Stimulated activated CD8-positive, alpha-beta memory T cell treated with anti-CD3 and anti-CD28 coated beads, Interleukin-7, amount 100 ng/mL, for 1 hour (primary cell): ENCODE measurements at places on chromosomes 16 and 17.

- no peak for DNase-seq
Measured at GRCh38 chr16:47873434-47873833, 282.4 kb downstream of the ABCC12 start.

GRCh38 chr17:81630274-81630673 lies 6.6 kb downstream of the NPLOC4 start:
- DNase-seq = no peak

- no peak for DNase-seq
Measured at GRCh38 chr16:4328046-4328781, 12.3 kb downstream of the GLIS2 start.

- no peak for DNase-seq
Measured at GRCh38 chr16:57962756-57963155, 8.2 kb downstream of the CNGB1 start.

GRCh38 chr16:24626256-24626655 lies 86.9 kb downstream of the RBBP6 start:
- DNase-seq = no peak

GRCh38 chr17:80605326-80606066 lies 60.9 kb downstream of the RPTOR start:
- DNase-seq = peak; percentile 5

DNA sequence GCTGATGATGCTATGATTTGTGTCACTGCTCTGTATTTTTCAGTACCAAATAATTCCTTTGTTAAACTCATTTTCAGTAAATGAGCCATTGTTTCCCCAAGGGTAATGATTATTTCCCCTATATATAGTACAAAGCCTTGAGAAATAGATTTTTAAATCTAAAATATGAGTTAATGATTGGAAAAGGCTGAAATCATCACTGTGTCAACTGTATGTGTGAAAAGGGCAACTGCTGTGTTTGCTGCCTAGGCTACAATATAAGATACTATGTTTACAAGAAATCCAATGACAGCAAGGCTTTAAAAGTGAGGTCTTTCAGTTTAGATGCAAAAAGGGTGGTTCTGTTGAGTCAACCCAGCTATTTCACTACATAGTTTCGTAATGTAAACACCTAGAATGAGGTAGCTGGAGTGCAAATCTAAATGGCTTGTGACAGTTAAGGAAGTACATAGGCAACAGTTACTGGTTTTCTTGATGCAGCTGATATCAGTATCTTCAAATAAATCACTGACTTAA lies 15.3 kb downstream of the NLK start:
- no peak for DNase-seq

GRCh38 chr16:19089410-19089955 lies 22.1 kb downstream of the COQ7 start:
- no peak for DNase-seq

- no peak for DNase-seq
Measured at GRCh38 chr16:49951574-49952195, 73.3 kb upstream of the CNEP1R1 start.

GRCh38 chr17:82973456-82974135 lies 105.8 kb upstream of the METRNL start:
- DNase-seq = no peak

DNA sequence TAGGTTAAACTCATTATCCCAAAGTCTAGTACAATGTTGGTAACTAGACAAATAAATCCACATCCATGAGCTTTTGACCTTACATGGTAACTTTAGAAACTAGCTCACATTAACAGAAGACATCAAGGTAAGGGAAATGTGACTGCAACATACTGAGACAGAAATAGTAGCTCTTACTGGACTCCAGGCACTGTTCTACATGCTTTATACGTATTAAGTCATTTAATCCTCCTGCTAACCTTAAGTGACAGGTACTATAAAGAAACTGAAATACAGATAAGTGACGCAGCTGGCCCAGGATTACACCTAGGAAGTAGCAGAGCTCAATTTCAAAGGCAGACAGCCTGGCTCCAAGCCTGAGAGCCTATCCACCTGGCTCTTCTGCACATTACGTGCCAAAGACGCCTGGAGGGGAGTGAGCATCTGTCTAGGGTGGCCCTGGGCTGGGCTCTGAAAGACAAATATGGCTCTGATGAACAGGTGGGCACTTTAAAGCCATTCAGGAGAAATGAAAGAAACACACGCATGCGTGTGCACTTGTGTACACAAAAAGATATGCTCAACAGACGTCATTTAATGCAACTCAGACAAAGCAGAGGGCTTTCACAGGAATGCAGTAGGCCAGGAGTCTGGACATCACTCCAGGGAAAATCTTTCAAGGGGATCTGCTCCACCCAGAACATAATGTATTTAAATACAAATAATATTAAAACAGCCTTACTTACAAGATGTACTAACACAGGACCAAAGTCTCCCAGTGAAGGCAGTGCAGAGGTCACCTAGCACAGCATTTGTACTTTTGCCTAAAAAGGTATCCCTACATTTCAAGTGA lies 4.4 kb downstream of the ZC3H7A start:
- no peak for DNase-seq

DNA sequence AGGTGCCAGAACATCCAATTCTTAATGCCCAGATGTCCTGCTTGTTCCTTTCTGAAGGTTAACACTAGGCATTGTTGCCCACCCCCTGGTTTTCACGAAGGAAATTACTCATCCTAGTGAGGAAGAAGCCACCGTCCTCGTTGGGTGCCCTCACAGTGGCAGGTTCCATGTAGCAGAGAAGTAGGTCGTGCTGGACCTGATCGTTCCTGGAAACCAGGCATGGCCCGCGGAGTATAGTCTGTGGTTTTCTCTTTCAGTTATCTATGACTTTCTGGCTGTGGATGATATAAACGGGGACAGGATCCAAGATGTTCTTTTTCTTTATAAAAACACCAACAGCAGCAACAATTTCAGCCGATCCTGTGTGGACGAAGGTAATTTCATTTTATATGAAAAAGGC lies 16.5 kb downstream of the RGS11 start:
- no peak for DNase-seq

DNA sequence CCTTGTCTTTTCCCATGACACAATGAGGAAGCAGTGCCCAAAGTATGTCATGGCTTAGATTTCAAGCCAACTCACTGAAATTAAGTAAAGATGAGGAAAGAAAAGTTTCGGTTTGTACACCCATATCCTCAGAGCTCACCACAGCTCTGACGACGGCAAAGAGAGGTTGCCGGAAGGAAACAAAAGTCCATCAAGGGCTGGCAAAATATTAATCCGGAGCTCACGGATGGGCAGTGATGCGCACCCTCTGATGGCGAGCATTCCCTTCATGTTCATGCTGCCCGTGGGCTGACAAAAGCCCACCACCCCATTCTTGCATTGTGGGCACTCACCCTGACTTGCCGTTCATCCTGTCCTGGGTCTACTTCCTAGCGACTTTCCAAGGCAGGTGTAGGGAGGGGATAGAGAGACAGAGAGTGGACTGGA lies 103.1 kb downstream of the SOX9 start:
- DNase-seq = no peak

GRCh38 chr17:78490156-78490555 lies 87.0 kb downstream of the DNAH17 start:
- DNase-seq = no peak

DNA sequence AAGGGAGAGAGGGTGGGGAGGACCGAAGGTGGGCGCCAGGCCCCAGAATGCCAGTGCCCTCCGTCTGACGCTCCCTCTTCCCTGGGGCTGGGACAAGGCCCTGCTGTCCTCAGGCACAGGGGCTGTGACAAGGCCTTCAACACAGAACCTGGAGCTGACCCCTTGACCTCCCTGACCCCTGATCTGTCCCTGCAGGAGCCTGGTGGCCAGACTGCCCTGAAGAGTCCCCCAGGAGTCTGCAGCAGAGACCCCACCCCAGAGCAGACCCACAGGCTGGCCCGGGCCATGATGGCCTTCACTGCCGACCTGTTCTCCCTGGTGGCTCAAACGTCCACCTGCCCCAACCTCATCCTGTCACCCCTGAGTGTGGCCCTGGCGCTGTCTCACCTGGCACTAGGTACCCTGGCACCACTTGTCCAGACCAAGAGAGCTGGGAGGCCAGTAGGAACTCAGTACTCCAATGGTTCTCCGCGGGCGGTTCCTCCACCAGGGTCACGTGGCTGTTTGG lies 2.9 kb downstream of the SERPINF2 start:
- no peak for DNase-seq

GRCh38 chr16:5196204-5196603 lies 98.6 kb upstream of the EEF2KMT start:
- no peak for DNase-seq

GRCh38 chr16:4330277-4330874 lies 14.5 kb downstream of the GLIS2 start:
- DNase-seq = no peak

DNA sequence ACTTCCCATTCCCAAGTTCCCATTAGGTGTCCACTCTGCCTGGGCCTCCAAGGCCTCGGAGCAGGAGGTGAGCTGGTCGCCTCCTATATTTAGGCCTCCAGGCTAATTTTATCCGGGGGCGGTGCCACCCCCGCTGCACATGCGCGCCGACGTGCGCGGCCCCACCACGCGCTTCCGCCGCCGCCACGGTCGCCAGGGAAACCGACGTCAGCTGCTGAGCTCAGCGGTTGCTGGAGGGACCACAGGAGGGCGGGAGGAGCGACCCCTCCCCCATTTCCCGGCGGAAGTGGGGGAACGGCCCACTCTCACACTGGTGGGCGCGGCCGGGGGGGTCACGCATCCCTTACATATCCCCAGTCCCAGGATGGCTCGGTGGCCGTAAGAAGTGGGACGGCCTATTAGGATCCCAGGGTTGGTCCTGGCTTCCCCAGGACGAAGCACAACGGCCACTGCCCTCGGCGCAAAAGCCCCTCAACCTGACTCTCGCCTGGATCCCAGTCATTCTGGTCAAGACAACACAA lies 1.0 kb downstream of the PER1 start:
- DNase-seq = peak; percentile 84

- no peak for DNase-seq
Measured at GRCh38 chr16:81912395-81912794, 98.9 kb downstream of the SDR42E1 start.

- no peak for DNase-seq
Measured at GRCh38 chr16:88034770-88035169, 83.5 kb downstream of the BANP start.

- DNase-seq = no peak
Measured at GRCh38 chr17:42779936-42780850, at the start of gene WNK4. Gene WNK4 (plus strand): TSS chr17:42780610. CDS start chr17:42780699, 89 bp downstream.

- DNase-seq = no peak
Measured at GRCh38 chr16:8512941-8513624, 77.2 kb downstream of the TMEM114 start.

- peak; percentile 20 for DNase-seq
Measured at GRCh38 chr16:85253084-85253941, 141.0 kb upstream of the CIBAR2 start.

DNA sequence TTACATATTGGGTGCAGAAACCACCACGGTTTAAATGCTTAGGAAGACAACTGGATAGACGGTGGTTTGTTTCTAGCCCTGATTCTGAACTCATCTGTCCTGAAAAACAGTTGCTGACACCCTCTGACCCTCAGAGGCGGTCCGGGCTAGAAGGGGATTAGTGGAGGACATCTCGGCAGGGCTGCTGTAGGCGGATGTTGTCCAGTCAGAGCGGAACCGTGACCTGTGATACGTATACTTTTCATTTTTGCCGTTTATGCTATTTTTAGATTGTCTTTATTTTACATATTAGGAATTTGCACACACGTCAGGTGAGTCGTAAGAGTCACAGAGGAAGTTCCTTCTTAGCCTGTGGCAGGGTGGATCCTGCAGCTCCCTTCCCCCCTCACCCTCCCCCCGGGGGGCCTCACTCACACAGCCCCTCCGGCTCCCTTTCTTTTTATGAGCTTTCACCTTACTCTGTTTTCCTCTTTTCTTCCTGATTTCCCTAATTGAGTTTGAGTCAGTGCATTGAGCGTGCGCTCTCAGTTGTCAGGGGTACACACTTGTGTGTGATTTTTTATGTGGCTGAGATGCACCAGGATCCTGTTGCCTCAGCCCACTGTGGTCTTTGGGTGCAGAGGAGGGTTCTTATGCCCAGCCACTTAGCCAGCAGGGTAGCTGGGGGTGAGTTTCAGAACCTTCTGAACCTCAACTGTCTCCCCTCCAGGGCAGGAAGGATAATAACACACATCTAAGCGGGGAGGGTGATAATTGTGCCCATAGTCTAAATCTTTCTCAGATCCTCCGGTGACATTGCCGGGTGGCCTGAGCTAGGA lies 211.1 kb upstream of the CHMP6 start:
- DNase-seq = no peak

- no peak for DNase-seq
Measured at GRCh38 chr17:38602453-38602852, 3.3 kb downstream of the SRCIN1 start.

DNA sequence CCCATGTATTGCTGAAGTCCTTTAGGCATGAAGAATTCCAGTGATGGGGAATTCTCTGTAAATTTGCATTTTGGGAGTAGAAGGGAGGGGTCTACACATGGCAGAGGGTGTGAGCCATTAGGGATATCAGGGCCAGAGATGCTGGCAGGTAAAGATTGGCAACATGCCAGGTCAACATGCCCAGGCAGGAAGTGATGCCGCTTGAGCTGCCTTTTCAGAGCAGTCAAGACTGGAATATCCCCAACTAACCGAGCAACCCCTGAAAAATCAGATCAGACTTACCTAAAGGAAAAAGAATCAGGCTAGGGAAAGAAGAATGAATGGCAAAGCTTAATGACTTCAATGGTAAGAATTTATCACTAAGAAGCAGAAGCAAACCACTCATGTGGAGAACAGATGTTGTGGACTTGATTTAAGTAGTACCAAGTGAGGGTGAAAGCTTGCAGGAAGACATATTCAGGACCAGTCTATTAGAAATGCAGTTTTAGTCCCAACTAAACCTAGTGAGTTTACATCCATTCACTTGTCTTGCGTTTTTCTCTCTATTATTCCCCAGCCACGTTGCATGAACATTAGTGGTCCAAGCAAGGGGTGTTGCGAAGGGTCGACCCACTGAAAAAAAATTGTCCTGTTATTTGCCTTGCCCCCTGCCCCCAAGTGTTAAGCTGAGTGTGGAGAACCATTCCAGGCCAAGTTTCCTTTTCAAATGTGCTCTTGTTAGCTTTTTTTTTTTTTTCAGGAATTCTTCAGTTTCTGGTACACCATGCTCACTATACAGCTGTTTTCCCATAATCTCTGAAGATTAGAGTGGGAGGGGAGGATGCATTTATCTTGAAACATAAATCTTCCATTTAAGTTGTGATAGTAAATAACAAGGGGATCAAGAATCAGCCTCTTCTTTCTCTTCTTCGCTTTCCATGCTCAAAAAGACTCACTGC lies 105.2 kb downstream of the ABCA8 start:
- no peak for DNase-seq

- DNase-seq = no peak
Measured at GRCh38 chr16:87505834-87506233, 13.0 kb upstream of the ZCCHC14 start.

DNA sequence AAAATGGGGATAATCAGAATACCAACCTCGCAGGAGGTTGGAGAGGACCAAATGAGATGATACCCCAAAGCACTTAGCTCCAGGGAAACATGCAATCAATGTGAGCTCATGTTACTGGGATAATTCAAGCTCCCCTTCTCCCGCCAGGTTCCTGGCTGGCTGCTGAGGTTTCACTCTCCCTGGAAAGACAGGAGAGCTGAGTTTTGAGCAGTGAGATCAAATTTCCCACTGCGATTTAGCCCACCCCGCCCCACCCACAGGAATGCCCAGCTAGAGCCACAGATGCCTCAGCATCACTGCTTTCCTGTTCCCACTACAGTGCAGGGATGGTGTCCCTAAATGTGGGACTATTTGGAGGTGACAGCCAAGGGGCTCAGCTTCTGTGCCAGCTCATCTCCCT lies 56.7 kb downstream of the ZNF423 start:
- no peak for DNase-seq
